Right ventricle myocardium superior (tissue), 1 donor: ENCODE measurements at places on chromosomes 4 and X. TPM values are rescaled to one million over a fixed set of nuclear protein-coding genes. Genes with fewer than 3 reads are reported as not detected.

CXCL5 gene
- 0.11 TPM for total RNA-seq

GLRA3 gene
- total RNA-seq = not detected

DNA sequence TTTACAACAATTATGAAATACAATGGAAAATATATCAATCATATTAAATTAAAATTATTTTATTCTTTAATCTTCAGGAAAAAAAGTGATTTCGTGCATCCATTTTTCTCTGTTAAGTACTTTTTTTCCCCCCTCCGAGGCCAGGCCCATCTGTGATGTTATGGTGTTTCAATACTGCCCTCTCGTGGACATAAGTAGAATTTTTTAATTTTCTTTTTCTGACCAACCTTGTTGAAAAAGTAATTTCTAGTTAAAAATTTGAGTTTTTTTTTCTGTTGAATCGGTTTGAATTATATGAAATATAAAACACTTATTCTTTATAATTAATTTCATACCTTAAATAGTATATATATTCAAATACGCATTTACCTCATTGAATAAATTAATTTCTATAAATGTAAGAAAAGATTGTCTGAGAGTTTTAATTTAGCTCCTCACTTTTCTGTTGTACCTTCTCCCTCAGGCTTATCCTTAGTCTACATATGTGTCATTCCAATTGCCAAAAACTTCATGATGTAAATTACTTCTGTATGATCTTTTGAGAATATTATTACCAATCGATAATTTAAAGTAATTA is 175.8 kb upstream of the TECRL start:
- DNase-seq = no peak

DNA sequence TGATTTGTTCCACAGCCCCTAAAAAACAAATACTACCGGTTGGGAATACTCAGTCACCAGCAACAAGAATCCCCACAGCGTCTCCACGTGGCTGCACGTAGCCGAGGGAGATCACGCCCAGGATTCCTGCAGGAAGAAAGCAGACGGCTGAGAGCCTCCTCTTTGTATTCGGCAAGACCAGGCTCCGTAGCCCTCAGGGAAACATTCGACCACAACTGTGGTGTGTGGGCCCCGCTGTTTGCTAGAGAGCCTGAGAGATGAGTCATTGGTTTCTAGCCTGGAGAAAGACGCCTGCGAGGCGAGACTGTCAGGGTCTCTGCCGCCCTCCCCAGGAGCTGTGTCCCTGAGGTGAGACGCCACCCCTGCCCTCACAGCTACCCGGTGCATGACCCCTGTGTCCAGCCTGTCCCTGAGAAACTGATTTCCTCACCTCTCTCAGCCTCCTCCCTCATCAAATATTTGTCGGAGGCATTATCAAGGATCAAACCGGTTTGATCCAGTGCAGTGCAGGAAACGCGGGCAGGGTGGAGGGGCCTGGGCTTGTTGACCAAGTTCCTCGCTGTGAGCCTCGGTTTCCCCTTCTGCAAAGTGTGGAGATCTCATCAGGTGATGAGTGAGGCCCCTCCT is 4.7 kb upstream of the S100P start:
- no peak for DNase-seq

GRCh38 chr4:74934016-74934831 is 1.3 kb downstream of the PARM1 start:
- peak; percentile 65 for DNase-seq
